Cardiac septum (tissue), 1 donor: ENCODE measurements at places on chromosomes 11 and 22. TPM values are rescaled to one million over a fixed set of nuclear protein-coding genes. Genes with fewer than 3 reads are reported as not detected.

DNA sequence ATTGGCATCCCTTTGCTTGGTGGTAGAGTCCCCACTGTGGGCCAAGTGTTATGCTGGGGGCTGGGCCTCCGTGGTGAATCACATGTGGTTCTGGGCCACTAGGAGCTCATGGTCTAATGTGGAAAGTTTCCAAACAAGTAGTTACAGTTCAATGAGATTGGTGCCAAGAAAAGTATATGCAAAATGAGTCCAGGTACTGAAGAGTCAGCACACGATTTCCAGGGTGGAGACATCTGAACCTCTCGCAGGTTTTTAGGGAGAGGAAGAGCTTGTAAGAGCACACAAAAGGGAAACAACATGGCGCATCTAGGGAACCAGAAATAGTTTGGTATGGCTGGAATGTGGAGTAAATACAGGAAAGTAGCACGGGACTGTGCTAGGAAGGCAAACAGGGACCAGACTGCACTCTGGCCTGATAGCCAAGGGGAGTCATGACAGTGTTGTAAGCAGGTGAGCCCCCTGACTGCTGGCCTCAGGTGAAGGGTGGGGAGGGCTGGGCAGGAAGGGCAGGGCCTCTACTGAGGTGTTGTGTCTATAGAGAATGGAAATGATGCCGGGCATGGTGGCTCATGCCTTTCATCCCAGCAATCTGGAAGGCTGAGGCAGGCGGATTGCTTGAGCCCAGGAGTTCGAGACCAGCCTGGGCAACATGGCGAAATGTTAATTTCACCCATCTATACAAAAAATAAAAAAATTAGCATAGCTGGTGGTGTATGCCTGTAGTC is 12.6 kb downstream of the POLR2F start:
- no peak for DNase-seq

GRCh38 chr11:40236526-40236925 is 1222.9 kb downstream of the LRRC4C start:
- no peak for DNase-seq

DNA sequence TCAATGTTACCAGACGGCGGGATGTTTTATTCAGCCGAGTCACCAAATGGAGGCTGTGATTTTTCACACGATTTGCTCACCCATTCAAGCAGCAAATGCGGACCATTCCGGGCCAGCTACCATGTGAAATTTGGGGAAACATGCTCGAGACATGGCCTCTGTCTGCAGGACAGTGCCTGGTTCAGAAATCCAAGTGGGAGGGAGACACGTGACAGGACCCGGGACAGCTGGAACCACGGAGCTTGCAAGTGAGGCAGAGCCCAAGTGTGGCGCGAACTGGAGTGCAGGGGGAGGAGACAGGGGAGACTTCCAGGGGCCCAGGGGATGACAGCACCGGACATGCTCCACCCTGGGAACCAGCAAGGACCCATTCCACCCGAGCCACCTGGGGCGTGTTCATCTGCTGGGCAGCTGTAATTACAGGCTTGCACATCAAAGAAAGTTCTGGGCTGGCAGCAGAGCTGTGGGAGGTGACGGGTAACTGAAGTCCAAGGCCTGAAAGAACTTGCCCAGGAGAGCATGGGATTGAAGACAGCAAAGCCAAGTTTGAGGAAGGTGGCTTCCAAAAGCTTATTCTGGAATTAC is 16.5 kb downstream of the CERK start:
- no peak for DNase-seq

DNA sequence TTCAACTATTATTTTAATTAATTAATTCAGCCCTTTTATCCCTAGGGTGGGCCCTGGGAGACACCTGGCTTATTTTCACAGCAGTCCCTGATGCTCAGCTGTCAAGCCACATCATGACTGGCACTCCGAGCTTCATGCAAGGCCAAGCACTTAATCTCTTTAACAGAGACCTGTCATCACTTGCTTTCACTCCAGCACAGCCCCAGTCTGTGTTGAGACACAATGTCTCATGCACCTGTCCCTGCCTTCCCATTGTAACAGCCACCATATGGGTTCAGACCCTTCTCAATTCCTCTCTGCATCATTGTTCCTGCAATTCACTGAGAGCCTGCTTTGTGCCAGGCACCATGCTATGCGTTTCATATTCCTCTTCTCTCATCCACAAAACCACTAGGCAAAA is 222.2 kb upstream of the TENM4 start:
- DNase-seq: no peak

GRCh38 chr22:30238661-30239487 is 7.7 kb downstream of the LIF start:
- no peak for DNase-seq

GRCh38 chr11:975827-976226 is 50.2 kb downstream of the AP2A2 start:
- no peak for DNase-seq

DNA sequence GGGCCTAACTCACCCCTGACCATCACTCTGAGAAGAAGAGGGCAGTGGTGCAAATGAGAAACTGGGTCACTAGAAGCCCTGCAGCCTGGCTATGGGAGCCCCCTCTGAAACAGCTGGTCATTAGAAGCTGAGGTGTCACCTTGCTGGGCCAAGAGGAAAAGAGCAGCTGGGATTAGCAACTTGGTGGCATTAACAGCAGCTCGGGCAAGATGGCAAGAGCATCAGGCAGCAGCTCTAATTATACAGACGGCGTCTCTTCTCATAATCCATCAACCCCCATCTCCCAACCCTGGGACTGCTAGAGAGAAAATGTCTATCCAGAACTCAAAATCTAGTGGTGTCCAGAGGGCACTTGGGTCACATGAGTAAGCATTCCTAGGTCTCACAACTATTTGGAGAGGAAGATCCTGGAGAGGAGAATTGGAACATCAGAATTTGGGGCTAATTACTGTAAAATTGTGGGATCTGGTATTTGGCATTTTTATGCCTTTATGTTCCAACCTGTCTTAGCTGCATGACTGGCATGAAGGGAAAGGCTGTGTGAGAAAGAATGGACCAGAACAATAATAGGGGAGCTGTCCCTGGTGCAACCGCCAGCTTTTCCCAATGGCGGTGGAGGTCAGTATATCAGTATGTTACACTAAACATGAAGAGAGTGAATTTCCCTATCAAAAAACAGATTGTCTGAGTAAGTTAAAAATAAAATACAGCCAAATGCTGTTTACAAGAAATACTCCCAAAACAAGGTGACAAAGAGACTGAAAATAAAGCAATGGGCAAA is 7.6 kb upstream of the LMO1 start:
- DNase-seq: peak; percentile 1

DNA sequence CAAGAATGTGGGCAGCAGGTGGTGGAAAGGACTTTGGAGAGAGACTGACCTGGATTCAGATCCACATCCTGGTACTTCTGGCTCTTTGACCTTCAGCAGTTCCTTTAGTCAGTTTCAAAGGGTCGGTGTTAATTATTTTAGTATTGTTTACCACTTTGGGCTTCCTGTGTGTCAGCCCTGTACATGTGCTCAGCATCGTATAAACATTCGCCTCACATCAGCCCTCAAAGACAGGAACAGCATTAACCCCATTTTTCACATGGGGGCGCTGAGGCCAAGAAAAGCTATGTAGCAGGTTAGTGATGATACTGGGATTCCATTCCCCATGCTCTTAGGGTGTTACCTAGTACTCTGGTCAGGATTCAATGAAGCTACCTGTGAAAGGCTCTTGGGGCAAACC is 72.1 kb upstream of the YWHAH start:
- no peak for DNase-seq

DNA sequence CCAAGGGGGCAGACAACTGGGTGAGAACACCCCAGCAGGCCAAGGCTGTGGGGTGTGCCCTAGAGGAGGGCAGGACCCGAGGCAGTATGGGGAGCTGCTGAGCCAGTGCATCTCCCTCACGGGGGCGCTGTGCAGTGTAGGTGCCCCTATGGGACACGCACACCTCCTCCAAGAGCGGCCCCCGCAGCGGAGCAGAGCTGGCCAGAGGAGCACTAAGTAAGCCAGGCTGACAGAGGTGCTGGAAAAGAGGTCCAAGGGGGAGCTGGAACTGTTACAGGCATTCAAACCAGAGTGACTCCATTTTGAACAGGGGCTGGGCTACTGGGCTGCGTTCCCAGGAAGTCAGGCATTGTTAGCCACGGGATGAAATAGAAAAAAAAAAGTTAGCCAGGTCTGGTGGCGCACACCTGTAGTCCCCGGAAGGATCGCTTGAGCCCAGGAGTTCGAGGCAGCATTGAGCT is 41.8 kb downstream of the TST start:
- no peak for DNase-seq

- no peak for DNase-seq
Measured at GRCh38 chr11:27423125-27423524, 49.5 kb downstream of the LGR4 start.

DNA sequence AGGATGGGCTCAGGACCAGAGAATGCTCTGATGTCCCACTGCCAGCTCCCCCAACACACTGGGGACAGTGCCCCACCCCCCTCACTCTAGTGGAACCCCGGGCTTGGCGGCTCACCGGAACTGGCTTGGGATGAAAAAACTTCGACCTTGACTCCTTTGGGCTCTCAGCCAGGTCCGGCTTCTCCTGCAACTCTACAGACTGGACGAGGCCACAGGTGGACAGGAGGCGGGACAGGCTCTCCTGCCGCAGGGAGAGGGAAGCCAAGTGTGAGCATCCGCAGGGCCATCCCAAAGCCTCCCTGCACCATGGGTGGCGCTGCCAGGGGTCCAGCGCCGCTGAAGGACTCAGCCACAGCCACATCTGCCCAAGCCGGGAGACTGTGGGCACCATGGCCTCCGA is 3.7 kb downstream of the RRP7A start:
- DNase-seq: no peak

DNA sequence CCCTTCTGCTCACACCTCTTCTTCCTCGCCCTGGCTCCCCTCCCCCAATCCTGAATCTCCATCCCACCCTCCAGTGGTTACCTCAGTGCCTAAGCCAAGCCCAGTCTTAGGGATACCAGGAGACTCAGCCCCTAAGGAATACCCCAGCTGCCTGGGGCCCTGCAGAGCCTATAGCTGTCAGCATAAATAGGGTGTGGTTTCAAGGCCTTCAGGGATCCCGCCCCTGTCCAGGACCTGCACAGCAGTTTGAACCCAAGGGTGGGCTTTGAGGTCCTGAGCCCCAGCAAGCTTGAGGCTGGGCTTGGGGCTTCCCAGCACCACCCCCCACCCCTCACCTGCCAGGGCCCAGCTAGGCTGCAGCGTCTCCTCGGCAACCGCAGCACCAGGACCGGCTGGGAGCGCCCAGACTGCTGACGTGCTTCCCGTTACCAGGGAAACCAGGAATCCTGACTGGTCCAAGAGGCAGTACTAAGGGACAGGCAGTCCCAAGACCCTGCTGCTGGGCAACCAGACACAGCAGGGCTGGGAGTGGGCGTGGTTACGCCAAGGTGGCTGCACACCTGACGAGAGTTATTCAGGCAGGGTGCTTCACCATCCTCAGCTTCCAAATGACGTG is 13.7 kb downstream of the APBB1 start:
- DNase-seq: no peak

DNA sequence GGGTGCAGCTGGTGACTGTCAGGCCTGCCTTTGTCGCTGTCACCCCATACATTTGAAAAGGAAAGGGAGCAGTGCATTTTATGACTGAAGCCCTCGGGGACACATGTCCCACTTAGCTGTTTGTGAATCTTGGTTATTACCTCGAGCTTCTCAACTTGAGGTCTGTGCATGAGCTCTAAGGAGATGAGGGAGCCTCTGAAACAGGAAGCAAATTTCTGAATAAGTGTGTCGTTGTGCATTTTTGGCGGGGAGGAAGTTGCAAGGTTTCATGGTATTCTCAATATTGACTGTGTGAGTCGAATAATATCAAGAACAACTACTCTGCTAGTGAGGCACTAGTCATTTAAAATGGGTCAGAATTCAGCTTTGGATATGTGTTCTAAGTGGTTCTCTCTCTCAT is 149.7 kb upstream of the PLET1 start:
- no peak for DNase-seq

DNA sequence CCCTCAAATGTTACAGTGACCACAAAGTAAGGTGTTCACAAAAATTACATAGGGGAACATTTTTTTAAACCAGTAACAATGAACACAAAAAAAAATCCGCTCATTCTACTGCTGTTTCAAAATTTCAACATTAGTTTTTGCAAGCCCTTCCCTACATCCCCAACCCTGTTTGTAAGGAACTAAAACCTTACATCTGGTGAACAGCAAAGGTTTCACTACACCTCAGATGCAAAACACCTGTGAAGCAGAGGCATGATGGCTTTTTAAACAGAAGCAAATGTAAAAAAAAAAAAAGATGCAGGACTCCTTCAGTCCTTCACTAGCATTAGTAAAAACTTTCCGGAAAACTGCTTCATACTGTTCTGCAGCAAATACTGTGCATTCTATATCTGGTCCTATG is 50.0 kb upstream of the API5 start:
- DNase-seq: no peak

DNA sequence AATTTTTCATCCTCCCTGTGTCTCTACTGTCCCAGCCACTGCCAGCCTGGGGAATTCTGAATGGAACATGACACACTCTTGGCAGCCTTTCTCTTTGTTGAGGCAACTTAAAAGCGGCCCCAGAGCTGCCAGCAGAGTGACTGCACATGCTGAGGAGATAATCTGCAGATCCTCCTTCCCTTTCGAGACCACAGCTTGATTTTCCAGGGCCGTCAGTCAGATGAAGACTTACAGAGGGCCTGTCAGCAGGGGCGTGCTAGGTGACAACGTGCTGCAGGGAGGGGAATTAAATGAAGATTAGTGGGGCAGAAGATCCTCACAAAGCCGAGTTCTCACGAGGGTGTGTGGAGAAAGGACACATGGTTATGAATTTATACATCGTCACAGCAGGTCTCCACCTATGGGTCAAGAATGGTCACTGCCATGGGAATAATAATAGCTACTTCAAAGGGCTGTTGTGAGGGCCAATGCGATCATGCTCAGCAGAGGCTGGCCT is 193.5 kb upstream of the PITPNB start:
- DNase-seq: peak; percentile 77

DNA sequence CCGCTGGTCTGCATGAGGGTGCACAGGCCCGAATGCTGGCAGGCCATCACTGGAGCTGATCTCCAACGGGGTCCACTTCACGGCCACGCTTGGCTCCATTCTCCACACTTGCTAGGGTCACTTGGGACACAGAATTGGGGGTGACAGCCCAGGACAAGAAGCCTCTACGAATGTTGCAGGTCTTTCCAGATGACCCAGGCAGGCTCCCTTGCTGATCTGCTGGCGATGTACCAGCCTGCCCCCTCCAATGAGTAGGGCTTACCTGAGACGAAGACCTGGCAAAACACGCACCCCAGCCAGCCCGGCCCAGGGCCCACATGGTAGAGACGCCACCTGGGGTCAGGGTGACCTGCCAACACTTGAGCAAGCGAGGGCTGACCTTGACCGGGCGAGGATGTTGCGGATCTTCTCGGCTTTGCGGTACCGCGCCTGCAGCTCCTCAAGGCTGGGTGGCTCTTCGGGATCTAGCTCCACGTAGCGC is 44.9 kb downstream of the C11orf58 start:
- peak; percentile 74 for DNase-seq

Gene CCDC15
- total RNA-seq: 0.24 TPM

Gene SCGB1C1
- not detected for total RNA-seq

Gene SAAL1
- total RNA-seq: 9.3 TPM

Gene GTSE1
- total RNA-seq: 0.32 TPM

Gene PANX2
- 0.30 TPM for total RNA-seq

Gene DDI1
- not detected for total RNA-seq

Gene FBLN1
- total RNA-seq: 70.1 TPM

Gene MMP7
- total RNA-seq: not detected
